ENCODE measurements at places on chromosomes 2 and 18.

DNA sequence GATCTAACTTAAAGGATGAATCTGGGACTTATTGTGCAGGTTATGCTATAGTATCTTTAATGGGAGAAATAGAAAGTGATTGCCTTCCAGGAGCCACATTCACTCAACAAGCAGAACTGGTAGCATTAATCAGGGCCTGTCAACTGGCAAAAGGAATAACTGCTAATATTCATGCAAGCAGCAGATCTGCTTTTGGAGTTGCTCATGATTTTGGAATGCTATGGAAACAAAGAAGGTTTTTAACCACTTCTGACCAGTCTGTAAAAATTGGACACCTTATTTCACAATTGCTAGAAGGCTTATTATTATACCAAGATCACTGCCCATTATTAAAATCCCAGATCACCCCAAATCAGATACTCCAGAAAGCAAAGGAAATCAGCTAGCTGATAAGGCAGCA is 200.4 kb downstream of the MREG start:
- no peak for DNase-seq

- DNase-seq: no peak
Observed at GRCh38 chr2:194443926-194444325, 1213.1 kb upstream of the SLC39A10 start.

DNA sequence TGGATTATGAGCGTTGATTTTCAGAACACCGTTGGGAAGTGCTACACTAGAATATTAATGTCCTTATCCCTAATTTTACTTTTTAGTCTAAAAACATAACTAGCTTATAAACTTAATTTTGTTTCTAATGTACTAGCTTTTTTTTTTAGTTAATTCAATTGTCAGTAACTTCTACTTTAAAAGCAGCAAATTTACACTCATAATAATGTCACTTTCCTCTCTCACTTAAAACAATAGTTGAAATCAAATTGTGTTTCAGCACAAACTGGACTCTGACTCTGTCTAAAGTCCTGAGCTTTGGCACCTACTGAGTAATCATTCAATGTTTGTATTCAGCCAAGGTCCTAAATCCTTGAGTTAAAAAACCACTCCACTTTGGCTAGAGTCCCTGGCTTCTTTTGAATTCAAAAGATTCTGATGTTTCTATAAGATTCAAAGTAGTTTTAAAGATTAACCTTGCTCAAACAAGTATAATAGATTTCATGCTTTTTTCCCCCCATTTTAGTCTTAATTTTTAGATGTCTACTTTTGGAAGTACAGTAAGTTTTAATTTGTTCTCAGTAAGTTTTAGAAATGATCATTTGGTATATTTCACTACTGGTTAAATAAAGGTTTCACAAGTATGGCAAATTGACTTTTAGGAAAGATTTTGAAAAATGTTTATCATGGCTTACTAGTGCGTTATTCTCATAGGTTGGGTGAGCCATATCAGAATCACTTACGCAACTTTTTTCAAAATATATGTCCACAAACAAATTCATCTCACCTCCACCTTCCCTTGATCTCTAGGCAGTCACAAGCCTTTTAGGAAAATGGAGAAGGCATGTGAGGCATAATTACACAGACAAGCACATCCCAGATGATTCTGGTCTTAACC is 23.4 kb downstream of the CCNYL1 start:
- DNase-seq: no peak

DNA sequence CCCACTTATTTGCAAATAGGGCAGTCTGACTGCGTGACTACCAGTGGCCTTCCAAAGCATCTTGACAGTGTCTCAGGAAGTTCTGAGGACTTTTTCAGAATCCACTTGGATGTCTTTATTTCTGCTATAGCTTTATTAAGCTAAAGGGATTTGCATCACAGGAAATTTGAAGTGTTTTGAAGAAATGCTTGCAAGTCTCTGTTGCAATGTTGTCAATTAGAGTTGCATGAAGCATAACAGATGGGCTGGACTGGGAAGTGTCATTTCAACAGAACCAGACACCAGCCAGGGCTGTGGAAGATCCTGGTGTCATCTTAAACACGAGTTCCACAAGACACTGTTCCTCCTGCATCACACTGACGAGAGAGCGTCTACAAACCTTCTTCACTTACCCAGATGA is 224.5 kb downstream of the EN1 start:
- no peak for DNase-seq

DNA sequence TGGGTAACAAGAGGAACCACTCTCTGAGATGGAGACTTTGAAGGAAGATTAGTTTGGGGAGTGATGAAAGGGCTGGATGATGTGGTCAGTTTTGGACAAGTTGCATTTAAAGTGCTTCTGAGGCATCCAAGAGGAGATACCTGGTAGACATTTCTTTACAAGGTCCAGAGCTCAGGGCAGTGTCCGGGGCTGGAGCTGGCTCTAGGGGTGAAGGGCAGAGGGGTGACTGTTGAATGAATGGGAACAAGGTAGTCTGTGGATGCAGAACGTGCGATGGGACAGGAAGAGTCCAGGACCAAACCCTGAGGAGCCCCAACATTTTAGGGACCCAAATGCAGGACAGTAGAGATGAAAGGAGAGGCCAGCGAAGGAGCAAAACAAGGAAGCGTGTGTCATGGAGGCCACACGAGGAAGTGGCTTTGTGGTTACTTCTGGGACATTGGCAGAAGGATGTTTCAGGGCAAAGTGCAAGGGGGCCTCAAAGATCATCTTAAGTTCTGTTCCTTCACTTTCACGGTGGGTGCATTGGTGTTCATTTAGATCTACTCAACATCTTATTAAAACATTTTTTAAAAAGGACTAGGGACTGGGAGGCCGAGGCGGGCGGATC is 13.6 kb upstream of the GPR35 start:
- no peak for DNase-seq

- DNase-seq: no peak
Observed at GRCh38 chr2:219492575-219492974, 6.1 kb upstream of the GMPPA start.

DNA sequence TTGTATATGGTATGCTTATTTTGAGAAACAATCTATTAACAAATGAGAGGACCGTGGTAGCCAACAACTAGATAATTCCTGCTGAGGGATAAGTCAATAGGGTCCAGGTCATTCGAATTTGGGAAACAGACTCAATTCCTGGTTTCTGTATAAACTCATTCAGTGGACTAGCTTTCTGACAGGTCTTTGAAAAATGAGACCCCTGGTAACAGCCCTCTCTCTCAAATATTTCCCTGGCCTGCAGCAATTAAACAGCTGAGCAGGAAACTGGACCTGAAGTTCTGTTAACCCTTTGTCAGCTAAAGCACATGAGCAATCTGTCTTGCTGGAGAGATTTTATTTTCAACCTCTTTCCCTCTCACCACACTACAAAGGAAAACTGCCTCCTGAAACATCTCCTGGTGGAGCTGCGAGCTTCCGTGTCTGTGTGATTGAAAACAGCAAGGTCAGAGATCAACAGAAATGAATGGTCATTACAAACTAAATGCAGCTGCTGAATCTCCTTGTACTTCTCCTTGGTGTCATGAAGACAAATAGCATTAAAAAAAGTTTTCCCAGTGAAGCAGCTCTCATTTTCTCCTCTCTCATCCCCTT is 70.3 kb upstream of the CCDC85A start:
- no peak for DNase-seq

- DNase-seq: no peak
Observed at GRCh38 chr2:106885329-106885728, 638 bp downstream of the ST6GAL2 start.

- DNase-seq: no peak
Observed at GRCh38 chr2:43790147-43790546, 16.3 kb downstream of the DYNC2LI1 start.

DNA sequence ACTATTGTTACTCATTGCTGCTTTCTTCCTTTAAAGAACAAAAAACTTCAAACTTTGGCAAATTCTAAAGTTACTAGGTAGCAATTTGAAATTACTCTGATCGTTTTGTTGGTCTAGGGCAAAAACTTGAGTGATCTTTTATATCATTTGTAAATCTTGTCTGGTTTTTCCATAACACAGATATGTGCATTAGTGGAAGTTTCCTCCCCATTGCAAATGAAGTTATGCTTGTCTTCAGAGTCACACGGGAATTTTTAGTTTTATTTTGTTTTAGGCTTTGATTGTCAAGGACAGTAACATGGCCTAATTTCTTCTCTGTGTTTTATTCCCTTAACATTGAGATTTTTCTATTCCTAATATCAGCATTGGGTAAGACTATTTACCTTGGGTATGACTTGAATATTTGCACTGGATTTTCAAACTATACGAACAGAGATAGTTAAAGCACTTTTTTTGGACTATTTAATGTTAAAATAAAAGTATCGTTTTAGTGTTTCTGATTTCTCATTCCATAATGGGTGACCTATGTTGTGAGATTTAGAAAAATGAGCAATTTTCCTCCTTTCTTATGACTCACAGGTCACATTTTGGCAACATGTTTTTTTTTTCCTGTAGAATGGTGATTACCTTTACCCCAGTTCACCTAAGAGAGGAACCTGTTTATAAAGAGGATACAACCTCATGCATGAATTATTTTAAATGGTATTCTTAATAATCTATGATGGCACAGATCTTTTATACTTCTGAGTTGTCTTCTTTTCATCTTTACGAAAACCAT is 65.0 kb downstream of the BABAM2 start:
- no peak for DNase-seq

DNA sequence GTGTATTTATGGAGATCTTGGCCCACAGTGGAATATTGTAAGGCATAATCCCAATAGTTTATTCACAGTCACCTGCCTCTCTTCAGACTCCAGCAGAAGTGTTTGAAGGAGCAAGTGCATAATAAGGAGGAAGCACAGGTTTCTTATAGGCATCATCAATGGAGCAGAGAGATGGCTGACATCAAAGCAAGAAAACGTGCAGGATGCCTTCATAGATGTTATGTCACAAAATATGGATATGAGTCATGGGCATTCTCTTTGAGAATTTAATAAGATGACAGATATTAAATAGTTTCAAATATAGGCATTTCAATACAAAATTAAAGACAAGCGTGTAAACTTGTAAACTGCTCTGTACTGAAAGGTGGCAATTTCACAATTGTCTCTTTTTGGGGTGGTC is 4.0 kb upstream of the RND3 start:
- no peak for DNase-seq

- no peak for DNase-seq
Observed at GRCh38 chr2:133241224-133241571, 327.1 kb downstream of the NCKAP5 start.

GRCh38 chr2:13030606-13031005 is 313.9 kb downstream of the TRIB2 start:
- DNase-seq: no peak

DNA sequence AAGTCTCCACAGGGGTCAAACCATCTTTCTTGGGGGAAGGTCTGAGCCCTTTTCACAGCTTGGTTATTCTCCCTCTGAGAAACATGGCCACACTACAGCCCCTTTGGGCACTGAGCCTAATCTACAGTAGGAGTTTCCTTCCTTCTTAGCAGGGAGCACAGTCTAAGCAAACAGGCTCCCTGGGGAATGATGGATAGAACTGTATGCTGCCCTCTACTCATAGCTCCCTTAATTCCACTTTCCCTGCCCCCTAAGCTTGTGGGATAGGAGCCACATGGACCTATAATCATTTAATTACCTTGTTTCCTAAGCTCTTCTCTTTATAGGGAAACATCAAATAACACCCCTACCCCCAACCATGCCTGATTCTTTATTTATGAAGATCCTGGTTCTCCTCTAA is 442.1 kb upstream of the MEX3C start:
- no peak for DNase-seq

GRCh38 chr2:27729614-27730013 is 41.9 kb upstream of the MRPL33 start:
- no peak for DNase-seq

DNA sequence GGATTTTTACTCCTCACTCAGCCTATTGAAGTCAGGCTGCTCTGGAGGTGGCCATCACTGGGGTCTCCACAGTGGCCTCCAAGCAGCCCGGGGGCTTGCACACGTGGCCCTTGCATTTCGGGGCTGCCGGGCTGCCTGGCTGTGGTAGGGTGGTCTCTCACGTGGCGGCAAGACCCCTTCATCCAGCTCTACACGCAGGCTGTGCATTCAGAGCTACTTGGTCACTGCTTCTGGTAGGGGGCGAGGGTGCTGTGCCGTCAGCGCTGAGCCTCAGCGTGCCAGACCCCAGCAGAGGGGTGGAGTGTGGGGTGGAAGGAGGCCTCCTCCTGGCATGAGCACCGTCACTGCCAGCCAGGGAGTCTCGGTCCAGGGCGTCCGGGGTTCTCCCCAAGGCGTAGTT is 80.6 kb downstream of the SH3BP4 start:
- no peak for DNase-seq

DNA sequence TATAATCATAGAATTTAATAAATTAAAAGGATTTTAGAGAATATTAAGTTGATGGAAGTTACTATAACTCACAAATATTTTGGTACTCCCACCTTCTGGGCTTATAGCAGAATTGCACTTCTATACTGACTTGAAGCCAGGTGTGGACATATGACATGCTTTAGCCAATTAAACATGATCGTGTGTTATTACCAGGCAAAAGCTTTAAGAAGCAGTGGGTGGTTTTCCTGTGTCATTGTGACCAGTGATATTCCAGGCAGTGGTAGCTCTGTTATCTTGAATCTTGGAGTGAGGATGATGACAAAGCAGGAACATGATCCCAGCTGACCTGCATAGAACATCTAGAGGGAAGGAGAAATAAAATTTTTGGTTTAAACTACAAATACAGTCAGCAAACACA is 370.9 kb upstream of the ZEB2 start:
- peak; percentile 9 for DNase-seq

- DNase-seq: no peak
Observed at GRCh38 chr2:153990771-153991170, 119.0 kb downstream of the GALNT13 start.

DNA sequence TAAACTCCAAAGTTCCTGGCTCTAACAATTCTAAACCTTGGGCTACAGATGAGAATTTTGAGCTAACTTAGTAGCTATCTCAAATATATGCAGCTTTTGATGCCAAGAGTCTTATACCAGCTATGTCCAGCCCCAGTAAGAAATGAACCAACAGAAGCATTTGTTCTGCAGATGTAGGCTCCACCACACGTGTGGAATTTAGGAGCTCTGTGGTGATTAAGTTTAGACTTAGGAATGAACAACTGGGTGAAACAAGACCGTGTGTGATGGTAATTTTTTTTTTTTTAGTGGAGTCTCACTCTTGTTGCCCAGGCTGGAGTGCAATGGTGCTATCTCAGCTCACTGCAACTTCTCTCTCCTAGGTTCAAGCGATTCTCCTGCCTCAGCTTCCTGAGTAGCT is 179.7 kb downstream of the ANKRD30B start:
- no peak for DNase-seq

Measured in NCI-H1436 treated with DMSO at 0.1 percent for 48 hours (cell line).